ENCODE measurements at places on chromosomes 6 and 20. TPM values are rescaled to one million over a fixed set of nuclear protein-coding genes. Genes with fewer than 3 reads are reported as not detected.

DNA sequence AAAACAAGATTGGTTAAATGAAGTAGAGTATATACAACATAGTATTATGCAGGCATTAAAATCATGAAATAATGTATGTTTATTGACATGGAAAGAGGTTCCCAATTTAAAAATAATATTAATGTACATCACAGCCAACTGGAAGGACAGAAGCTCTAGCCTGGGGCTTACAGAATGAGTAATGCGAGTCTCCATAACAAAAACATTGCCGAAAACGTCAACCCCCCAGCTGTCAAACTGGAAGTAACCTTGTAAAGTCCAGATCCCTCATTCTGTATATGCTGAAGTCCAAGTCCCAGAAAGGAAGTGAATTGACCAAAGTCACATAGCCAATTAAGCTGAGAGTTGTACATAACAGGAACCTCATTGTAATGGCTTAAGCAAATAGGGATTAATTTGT lies 128.7 kb upstream of the ECI2 start:
- DNase-seq = no peak

- no peak for DNase-seq
Measured at GRCh38 chr20:36937402-36937770, 14.1 kb downstream of the SAMHD1 start.

- DNase-seq = no peak
Measured at GRCh38 chr6:162560891-162561290, 166.7 kb downstream of the PRKN start.

DNA sequence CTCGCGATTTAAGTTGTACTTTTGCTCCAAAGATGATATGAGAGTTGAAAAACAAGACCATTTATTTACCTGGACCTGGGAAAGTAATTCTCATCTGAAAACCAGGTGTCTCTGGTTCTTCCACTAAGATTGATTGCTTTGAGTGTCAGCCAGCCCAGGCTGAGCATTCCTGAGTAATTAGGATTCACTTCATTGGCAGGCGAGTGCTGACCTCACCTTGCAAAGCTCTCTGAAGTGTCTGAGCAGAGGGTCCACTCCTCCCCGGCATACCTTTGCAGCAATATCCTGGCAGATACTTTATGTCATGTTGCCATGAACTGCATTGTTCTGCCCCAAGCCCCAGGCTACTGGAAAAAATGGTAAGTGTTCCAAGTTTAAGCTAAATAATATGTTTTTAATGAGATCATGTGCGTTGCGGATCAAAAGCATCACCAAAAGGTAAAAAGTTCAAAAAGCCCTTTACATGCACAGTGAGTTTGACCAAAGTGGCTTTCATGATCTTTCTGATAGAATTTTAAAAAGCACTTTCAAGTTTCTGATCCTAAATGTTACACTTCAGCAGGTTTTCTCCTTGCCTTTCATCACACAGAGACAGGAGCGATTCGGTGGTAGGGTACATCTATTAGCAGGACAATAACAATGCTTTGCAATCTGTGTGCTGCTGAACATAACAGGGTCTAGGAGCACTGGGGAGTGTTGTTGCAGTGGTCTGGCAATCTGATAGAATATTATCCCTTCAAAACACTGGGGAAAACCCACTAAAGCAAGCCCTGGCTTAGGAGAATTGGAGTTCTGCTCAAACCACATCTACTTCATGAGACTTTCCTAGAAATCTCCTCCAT lies 127.8 kb upstream of the EEF1E1 start:
- no peak for DNase-seq

- no peak for DNase-seq
Measured at GRCh38 chr20:44004306-44004915, 89.8 kb downstream of the TOX2 start.

SEL1L2 gene
- not detected for total RNA-seq

GRCh38 chr6:34964564-34964963 lies 75.5 kb downstream of the ANKS1A start:
- no peak for DNase-seq

DNA sequence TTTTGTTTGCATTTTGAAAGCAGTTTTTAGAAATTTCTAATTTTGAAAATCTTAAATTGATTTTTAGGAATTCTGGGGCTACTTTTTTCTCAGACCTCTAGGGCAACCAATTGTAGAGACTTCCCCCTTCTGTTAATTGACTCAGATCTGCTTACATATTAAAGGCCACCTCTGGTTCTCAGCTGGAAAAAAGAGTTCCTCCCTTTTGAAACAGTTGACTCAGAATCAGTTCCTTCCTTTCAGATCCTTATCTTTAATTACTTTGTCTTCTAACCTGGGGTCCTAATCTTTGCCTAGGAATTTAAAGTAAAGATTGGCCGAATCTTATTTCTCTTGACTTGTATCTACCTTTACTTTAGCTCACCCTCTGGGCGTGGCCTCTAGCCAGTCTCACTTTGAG lies 146.8 kb downstream of the LAMA2 start:
- no peak for DNase-seq

SAMD5 gene
- total RNA-seq = 12.0 TPM

- DNase-seq = no peak
Measured at GRCh38 chr6:142225115-142225514, 76.7 kb upstream of the ADGRG6 start.

Measured in left lobe of liver (tissue), 2 donors.